Pulmonary artery endothelial cell (primary cell): ENCODE measurements at places on chromosomes 5 and 9. TPM values are rescaled to one million over a fixed set of nuclear protein-coding genes. Genes with fewer than 3 reads are reported as not detected.

- no peak for DNase-seq
These were observed 36.3 kb downstream of the KLHL3 start for GRCh38 chr5:137699336-137700281.

CCDC171 gene
- total RNA-seq: 0.86 and 1.1 TPM in 2 replicates

GRCh38 chr5:149256451-149256850 is 15.2 kb upstream of the AFAP1L1 start:
- DNase-seq: no peak

DNA sequence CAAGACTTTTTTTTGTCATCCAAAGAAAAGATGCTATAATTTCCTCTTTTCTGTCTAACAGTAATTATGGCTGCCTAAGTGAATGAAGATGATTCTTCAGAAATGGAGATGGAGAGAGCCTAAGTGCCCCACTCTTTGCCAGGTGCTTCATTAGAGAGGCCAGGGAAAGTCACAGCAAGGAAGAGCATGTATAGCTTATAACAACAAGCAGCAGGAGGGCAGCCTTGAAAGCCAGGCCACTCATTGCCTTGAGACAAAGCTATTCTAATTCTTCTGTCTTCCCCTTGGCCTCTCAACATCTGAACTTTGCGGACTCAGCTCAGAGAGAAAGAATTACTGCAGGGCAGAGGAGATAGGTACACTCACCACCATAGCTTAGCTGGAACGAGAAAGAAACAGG is 112.0 kb upstream of the ZNF366 start:
- no peak for DNase-seq

TLX3 gene
- not detected in 2 replicates for total RNA-seq

DNA sequence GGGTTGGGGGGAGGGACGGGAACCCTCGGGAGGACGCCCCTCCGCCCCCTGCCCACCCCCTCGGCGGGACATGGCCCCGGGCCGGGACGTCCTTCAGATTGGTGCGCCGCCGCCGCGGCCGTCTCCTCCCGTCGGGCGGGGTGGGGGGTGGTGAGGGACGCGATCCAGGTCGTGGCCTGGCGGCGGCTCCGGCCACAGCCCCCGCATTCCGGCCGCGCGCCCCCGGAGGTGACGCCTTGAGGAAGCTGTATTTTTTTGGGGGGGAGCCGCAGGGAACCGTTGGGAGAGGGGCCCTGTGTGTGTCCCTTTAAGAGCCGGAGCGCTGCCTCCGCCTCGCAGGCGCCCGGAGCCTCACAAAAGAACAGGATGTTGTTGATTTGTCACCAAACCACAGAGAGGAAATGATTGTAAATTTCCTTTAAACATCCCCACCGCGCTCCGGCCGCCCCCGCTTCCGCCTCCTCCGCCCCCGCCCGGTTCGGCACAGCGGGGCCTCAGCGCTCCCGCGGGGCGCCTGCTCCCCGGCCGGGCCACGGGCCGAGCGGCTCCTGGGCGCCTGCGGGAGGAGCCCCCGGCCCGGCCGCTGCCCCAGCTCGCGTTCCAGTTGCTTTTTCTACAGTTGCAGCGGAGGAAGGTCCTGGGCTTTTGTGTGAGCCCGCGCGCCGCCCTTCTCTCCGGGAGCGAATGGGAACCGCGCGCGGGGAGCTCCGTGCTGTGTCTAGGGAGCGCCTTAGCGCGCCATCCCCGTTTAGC is 32.1 kb upstream of the SPRY4 start:
- DNase-seq: peak; percentile 83

CFAP77 gene
- total RNA-seq: 0.20 TPM in 1 of 2 replicates, not detected in the other

GRCh38 chr9:35745569-35745968 is 3.5 kb downstream of the GBA2 start:
- no peak for DNase-seq

- no peak for DNase-seq
These were observed 159.3 kb downstream of the TMC1 start for GRCh38 chr9:72680593-72681282.

TSSK1B gene
- total RNA-seq: not detected in 2 replicates

- no peak for DNase-seq
These were observed 52.5 kb downstream of the FGF10 start for GRCh38 chr5:44336708-44337107.

GRCh38 chr9:92633614-92634278 is 36.2 kb downstream of the IPPK start:
- no peak for DNase-seq

PAEP gene
- total RNA-seq: not detected in 2 replicates

NIM1K gene
- total RNA-seq: 0.07 TPM in 1 of 2 replicates, not detected in the other

GRCh38 chr5:164532235-164532900 is 1026.9 kb downstream of the MAT2B start:
- DNase-seq: no peak

GRCh38 chr9:137626464-137626863 is 7.7 kb downstream of the EHMT1 start:
- DNase-seq: no peak

DNA sequence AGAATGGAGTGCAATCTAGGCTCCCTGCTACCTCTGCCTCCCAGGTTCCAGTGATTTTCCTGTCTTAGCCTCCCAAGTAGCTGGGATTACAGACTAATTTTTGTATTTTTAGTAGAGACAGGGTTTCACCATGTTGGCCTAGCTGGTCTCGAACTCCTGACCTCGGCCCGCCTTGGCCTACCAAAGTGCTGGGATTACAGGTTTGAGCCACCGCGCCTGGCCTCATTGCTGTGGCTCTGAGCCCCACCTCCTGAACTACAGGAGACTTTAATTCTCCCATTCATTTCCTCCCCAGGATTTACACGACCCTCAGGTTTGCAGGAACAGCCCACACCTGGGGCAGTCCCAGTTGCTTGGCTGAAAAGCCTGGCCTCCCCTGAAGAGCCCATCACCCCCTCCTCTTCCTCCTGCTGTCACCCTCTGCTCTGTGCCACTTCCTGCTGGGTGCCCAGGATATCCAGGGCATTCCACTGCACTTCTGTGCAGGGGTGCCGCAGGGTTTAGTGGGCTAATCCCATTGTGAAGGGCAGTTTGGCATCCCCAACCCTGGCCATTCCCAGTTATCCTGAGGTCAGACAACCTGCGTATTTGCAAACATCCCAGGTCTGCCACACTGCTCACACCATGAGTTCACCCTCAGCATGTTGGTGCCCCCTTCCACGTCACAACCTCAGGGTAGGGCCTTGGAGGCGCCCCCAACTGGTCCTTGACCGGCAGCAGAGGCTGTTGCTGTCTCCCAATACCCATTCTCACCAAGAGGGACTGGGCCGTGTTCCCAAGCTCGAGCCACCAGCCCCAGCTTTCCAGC is 265.0 kb upstream of the IRX4 start:
- no peak for DNase-seq

C9orf50 gene
- not detected in 2 replicates for total RNA-seq

GLIPR2 gene
- total RNA-seq: 36.2 and 40.3 TPM in 2 replicates

FABP6 gene
- total RNA-seq: not detected in 2 replicates

EFNA5 gene
- total RNA-seq: 15.0 and 16.7 TPM in 2 replicates

CER1 gene
- not detected in 2 replicates for total RNA-seq

GRCh38 chr9:108696156-108696555 is 159.6 kb downstream of the ACTL7B start:
- no peak for DNase-seq

SYK gene
- total RNA-seq: 0.07 TPM in 1 of 2 replicates, not detected in the other

- DNase-seq: no peak
These were observed 98.2 kb upstream of the PRSS3 start for GRCh38 chr9:33697171-33697570.

DNA sequence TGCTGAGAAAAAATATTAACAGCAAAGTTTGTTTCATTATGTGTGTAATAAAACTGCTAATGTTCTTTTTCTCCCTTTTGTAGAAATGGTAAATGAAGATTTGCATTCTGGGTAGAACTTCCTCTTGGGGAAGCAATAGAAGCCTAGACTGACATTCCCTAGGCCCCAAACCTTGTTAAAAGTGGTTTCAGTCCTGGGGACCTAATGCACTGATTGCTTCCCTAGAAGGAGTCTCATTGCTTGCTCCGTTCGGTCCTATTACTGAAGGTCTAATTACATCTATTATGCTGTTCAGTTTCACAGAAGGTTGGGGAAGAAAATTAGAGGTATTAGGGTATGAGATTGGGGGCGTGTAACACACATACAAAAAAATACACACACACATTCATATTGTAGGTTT is 893.8 kb downstream of the TLE4 start:
- no peak for DNase-seq

PPP3R2 gene
- total RNA-seq: not detected in 2 replicates

GRCh38 chr5:76345582-76345981 is 57.5 kb upstream of the IQGAP2 start:
- DNase-seq: no peak

- no peak for DNase-seq
These were observed 286.0 kb downstream of the ZSWIM6 start for GRCh38 chr5:61617995-61618525.

DNA sequence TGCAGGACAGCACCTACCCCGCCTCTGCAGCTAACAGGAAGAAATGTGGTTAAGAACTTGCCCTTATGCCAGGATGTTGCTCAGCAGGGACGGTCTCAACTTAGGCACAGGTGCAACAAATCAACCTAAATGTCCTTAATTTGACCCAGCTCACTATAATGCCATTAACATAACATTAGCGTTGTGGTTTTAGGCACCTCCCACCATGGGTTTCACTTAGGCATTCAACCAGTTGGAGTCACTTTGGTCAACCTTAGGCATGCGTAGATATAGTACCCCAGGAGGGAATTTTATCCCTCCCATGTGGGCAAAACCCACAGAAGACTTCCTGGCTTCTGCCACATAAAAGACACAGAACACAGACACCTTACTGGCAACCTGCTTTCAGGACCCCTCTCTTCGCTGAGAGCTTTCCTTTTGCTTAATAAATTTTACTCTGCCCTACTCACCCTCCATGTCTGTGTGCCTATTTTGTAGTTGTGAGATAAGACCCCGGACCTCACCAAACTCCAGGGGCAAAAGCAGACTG is 8.7 kb upstream of the ERAP1 start:
- no peak for DNase-seq

SVEP1 gene
- 0.20 and 0.46 TPM in 2 replicates for total RNA-seq

DNA sequence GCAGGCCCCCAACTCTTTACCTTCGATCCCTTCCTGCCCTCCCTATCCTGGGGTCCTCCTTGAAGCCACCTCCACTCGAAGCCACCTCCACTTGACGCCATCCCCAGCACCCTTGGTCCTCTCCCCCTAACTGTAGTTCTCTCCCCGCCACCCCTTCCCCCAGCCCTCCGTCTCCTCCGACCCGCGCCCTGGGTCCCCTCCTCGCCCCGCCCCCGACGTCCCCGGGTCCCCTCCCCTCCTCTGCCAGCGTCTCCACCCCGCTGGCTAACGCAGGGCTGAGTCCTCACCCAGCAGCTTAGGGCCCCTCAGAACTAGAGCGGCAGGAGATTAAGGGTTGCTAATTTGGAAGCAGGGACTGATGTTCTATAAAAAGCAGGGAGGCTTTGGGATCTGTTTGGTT is 30.6 kb upstream of the ANKRD33B start:
- no peak for DNase-seq

DNA sequence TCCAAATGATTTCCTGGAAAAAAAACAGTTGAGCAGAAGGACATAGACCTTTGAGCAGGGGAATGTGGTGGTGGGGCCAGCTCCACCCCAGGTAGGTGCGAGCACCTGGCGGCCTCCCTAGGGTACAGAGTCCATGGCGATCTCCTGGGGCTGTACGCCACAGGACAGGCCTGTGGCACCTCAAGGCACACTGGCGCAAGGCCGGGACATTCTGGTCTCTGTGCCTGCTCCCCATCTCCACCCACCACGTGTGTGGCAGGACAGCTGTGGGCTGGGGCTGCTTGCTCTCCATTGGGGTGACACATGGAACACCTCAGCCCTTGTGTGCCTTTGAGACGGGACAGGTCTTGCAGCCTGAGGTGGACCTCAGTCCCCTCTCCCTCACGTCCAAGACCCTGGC is 25.2 kb downstream of the WNK2 start:
- DNase-seq: no peak

- no peak for DNase-seq
These were observed 30.0 kb upstream of the MATR3 start for GRCh38 chr5:139263536-139263935.

DNA sequence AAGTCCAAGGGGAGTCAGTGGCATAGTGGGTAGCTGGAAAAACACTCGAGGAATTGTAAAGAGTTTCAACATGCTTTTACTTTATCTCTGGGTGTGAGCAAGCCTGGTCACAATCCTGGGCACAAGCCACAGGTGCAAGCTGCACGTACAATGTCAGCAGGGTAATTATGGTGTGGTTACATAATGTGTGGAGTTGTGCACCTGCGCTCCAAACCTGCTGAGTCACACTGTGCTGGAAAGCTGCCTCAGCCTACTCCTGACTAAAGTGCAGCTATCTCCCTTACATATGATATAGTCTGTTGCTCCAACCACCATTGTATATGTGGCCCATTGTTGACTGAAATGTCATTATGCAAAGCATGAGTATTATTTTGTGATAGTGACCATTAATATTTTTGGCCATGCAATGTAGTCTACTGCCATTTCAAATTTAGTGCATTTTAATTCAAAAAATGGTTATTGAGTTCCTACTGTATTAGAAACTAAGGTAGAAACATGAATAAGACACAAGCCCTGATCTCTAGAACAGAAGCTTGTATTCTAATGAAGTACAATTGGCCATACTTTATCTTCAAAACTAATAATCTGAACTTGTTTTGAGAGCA is 160.9 kb upstream of the SLC30A5 start:
- no peak for DNase-seq

WNT8A gene
- not detected in 2 replicates for total RNA-seq

- DNase-seq: no peak
These were observed 30.1 kb upstream of the ZBED3 start for GRCh38 chr5:77117161-77117560.

DNA sequence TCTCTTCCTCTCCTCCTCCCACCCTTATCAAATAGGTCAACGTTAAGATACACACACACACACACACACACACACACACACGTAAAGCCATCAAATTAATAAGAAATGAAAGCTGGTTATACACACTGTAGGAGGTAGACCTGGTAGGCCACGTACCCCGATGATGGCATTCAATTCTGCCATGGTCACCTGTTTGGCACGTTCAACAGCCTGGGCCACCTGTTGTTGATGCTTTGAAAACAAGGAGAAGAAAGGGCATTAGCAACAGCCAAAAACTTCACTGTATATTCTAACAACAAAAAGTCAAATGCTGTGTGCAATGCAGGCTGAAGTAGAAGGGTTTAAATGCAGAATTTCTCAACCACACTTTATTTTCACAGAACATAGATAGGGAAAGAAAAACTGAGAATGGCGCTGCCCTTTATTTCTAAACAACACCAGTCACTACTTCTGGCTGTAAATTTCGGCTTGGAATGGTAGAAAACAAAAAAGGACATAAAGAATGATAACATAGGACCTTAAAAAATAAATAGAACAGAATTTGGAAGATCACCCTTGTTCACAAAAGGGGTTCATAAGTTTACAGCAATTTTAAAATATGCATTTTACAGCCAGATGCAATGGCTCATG is 37.2 kb downstream of the TLE1 start:
- no peak for DNase-seq

- DNase-seq: no peak
These were observed 9.8 kb upstream of the ADRA1B start for GRCh38 chr5:159906463-159906862.

- no peak for DNase-seq
These were observed 178.2 kb upstream of the ATP10B start for GRCh38 chr5:161030229-161030628.

GRCh38 chr9:115008536-115009270 is 78.3 kb upstream of the TNFSF8 start:
- DNase-seq: no peak

KCNV2 gene
- total RNA-seq: not detected in 2 replicates

GRCh38 chr9:19999491-20000057 is 210.7 kb upstream of the SLC24A2 start:
- DNase-seq: peak; percentile 22

GRCh38 chr5:373710-374602 is 52.4 kb downstream of the AHRR start:
- peak; percentile 19 for DNase-seq

GRM6 gene
- total RNA-seq: not detected in 2 replicates

GRCh38 chr9:118992813-118993794 is 376.1 kb downstream of the BRINP1 start:
- no peak for DNase-seq
